Testis (tissue), 5 donors: ENCODE measurements at places on chromosomes 12 and 14. TPM values are rescaled to one million over a fixed set of nuclear protein-coding genes. Genes with fewer than 3 reads are reported as not detected.

Gene RASSF8
- total RNA-seq = 93.5 TPM

Gene C14orf39
- 12.9 TPM for total RNA-seq

Gene SERPINA12
- 0.25 TPM for total RNA-seq

Gene OR4N2
- total RNA-seq = not detected

Gene TAS2R7
- not detected for total RNA-seq
